MG63 (cell line): ENCODE measurements at places on chromosomes 4 and X. TPM values are rescaled to one million over a fixed set of nuclear protein-coding genes. Genes with fewer than 3 reads are reported as not detected.

MAP9 gene
- total RNA-seq = 3.8 and 4.3 TPM in 2 replicates

TMEM271 gene
- total RNA-seq = not detected in 2 replicates

CT45A8 gene
- not detected in 2 replicates for total RNA-seq

PNCK gene
- total RNA-seq = 0.43 TPM in 1 of 2 replicates, not detected in the other

GRCh38 chr4:119105605-119106004 lies 30.0 kb upstream of the MYOZ2 start:
- no peak for DNase-seq

DNA sequence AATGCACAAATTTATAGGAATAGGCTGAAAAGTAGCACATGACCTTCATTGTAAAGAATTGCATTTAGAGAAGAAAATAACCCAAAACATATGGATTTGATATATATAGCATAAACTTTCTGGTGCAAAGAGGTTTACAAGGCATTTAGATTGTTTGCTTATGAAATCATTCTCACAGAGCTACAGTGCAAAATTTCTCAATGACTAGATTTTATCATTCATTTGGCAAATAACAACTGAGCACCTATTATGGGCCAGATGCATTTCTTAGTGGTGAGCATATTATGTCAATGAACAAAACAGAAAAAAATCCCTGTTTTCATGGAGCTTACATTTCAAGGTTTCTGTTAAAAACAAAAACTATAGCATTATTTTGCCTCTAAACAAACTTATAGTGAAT lies 34.1 kb upstream of the TNIP3 start:
- no peak for DNase-seq

DNA sequence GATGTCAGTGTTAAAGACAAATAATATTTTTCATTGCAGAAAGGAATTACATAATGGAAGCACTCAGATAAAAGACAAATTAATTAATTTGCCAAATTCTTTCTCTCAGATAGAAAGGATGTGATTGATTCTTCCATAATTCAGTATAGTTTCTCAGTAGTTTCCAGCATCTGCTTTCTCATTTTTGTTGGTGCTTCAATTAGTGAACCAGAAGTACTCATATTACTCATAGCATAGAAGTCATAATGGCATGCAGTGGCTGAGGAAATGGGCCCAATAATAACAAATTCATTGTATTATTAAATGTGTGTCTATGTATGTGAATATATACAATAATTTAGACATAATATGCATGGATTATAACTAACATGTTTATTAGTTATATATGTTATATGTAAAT lies 393.3 kb upstream of the TRAM1L1 start:
- no peak for DNase-seq

- no peak for DNase-seq
Observed at GRCh38 chr4:54433686-54434085, 204.6 kb downstream of the PDGFRA start.

GRCh38 chrX:151962034-151962433 lies 12.4 kb downstream of the GABRE start:
- DNase-seq = no peak

DNA sequence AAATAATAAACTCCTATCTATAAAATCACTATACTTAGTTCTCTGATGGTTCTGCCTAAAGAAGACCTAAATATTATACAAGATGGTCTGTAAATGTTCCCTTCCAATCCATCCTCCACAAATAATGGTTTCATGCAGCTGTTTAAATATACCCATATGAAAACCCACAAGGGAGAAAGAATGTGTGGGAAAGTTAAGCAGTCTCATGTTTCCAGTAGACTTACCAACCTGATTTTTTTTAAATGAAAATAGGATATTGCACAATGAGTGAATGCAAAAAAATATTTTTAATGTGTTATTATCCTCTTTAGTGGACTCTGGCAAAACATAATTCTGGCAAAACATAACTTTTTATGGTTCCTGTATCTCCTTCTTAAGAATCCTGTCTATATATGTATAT lies 23.3 kb downstream of the CAMK2D start:
- no peak for DNase-seq
